ENCODE measurements at places on chromosomes 7 and 10. TPM values are rescaled to one million over a fixed set of nuclear protein-coding genes. Genes with fewer than 3 reads are reported as not detected.
A peak's percentile ranks its signal among the peaks of the same experiment; 100 is the strongest.

OR2A12 gene
- not detected for total RNA-seq

PFKP gene
- total RNA-seq: 218 TPM

VWDE gene
- 0.70 TPM for total RNA-seq

C7orf57 gene
- not detected for total RNA-seq

ZNF655 gene
- 21.2 TPM for total RNA-seq

CYP2C19 gene
- 1.0 TPM for total RNA-seq

ZNF727 gene
- not detected for total RNA-seq

- no peaks in the 10 kb centered on the region for H3K36me3 ChIP-seq
- H3K27ac ChIP-seq: peak overlapping the region; percentile 46
- peaks cover 37% of the 10 kb centered on the region for H3K4me1 ChIP-seq
- no peaks in the 10 kb centered on the region for H3K27me3 ChIP-seq
These were observed 98.3 kb downstream of the COL13A1 start for GRCh38 chr10:69899727-69900595.

DNA sequence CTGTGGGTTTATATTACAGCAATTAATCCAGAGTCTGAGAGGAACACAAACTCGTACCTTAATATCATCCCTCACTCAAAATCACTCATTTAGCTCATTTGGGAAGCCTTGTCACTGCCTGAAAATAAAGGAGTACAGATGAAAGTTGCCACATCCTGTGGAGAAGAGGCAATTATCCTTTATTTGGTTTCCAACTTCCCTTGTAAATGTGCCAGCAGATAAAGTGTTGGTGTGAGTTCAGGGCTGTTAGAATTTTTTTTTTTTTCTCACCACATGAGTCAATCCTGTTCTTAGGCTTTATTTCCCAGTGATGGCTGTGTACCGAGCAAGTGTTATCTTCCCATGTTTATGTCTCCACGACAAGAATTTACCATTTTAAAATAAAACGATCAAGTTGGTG is 99.0 kb upstream of the SMIM30 start:
- no peak overlapping the region for H3K27ac ChIP-seq
- DNase-seq: no peak
- H3K36me3 ChIP-seq: no peaks in the 10 kb centered on the region
- H3K4me3 ChIP-seq: no peak overlapping the region
- no peaks in the 10 kb centered on the region for H3K4me1 ChIP-seq

DNA sequence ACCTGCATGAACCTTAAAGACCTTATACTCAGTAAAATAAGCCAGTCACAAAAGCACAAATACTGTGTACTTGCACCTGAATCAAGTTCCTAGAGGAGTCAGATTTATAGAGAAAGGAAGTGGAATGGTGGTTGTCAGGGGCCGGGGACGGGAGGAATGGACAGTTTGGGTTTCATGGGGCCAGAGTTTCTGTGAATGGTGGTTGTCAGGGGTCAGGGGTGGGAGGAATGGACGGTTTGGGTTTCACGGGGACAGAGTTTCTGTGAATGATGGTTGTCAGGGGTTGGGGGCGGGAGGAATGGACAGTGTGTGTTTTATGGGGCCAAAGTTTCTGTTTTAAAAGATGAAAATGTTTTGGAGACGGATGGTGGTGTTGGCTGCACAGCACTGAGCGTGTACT is 260.0 kb upstream of the MKI67 start:
- H3K27ac ChIP-seq: no peak overlapping the region
- H3K4me3 ChIP-seq: no peak overlapping the region
- no peak for DNase-seq
- no peaks in the 10 kb centered on the region for H3K27me3 ChIP-seq

GRCh38 chr7:149423449-149424110 is 37.3 kb downstream of the ZNF777 start:
- no peak overlapping the region for H3K27ac ChIP-seq
- H3K4me3 ChIP-seq: no peak overlapping the region
- no peak for DNase-seq
- H3K27me3 ChIP-seq: no peaks in the 10 kb centered on the region

DNA sequence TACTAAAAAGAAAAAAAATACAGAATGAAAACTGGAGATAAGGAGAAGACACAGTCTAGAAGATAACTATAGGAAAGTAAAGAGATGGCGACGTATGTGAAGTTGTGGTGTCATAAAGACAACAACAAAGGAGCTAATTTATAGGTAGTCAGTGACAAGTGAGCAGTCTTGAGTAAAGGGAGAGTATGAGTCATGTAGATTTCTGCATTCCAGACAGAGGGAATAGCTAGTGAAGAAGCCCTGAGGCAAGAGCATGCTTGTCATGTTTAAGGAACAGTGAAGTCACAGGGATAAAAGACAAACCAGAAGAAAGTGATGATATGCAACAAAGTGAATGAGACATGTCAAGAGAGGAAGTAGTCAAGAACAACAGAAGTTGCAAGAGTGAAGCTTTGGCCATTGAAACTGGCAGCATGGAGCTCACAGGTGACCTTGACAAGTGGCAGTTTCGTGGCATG is 2.3 kb upstream of the MIOS start:
- H3K36me3 ChIP-seq: no peaks in the 10 kb centered on the region
- H3K4me1 ChIP-seq: peaks cover 34% of the 10 kb centered on the region
- no peaks in the 10 kb centered on the region for H3K27me3 ChIP-seq
- no peak overlapping the region for H3K27ac ChIP-seq
- peak; percentile 79 for DNase-seq
- H3K4me3 ChIP-seq: no peak overlapping the region

GRCh38 chr7:125316466-125316865 is 386.8 kb upstream of the POT1 start:
- H3K27me3 ChIP-seq: no peaks in the 10 kb centered on the region
- no peaks in the 10 kb centered on the region for H3K4me1 ChIP-seq
- no peaks in the 10 kb centered on the region for H3K36me3 ChIP-seq
- peak; percentile 67 for DNase-seq
- H3K4me3 ChIP-seq: no peak overlapping the region

DNA sequence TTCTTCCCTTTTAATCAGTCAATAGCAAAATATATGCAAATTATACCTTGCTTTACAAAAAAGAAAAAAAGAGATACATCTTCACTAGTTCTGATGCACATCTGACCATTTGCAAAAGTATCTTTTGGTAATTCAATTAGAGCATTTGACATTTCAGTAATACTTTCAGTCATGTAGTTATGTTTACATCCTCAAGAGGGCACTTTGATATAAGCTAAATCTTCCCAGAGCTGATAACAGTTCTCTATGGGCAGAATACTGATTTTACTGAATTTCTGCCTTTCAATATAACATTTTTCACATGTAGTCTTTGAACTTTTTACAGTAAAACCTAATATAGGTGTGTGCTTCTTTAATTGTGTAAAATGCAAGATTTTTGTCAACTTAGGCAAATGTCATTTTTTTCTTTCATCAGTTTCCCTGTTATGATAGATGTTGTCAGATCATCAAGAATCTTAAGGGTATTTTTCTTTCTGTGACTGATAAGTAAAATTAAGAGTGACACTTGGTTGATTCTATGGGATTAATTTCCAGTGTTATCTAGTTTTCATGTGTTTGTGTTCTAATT is 703.5 kb upstream of the SEMA3D start:
- H3K4me3 ChIP-seq: no peak overlapping the region
- H3K4me1 ChIP-seq: no peaks in the 10 kb centered on the region
- H3K27ac ChIP-seq: no peak overlapping the region

GRCh38 chr7:127702938-127703337 is 50.9 kb downstream of the SND1 start:
- H3K27ac ChIP-seq: no peak overlapping the region
- no peaks in the 10 kb centered on the region for H3K4me1 ChIP-seq
- H3K27me3 ChIP-seq: no peaks in the 10 kb centered on the region
- no peak for DNase-seq

GRCh38 chr10:3534433-3534832 is 250.6 kb downstream of the KLF6 start:
- peaks cover 21% of the 10 kb centered on the region for H3K4me1 ChIP-seq
- no peaks in the 10 kb centered on the region for H3K36me3 ChIP-seq
- H3K27ac ChIP-seq: no peak overlapping the region

DNA sequence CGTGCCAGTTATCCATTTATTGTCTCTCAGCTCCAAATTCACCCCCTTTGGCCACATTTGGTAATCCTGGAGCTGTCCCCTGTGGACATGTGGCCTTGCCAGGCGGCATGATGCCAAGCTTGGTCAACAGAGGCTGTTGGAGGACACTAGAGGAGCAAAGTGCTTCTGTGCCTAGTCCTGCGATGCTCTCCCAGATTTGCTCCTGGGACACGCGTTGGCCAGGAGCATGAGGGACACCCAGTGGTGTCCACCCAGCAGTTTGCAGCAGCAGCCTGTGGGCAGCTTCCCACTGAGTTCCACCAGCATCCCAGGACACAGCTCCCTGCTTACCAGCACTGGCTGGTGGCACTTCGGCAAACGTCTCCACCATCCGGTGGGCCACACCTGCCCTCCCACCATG is 55.5 kb upstream of the STEAP1B start:
- H3K4me3 ChIP-seq: no peak overlapping the region
- DNase-seq: no peak
- peaks cover 4% of the 10 kb centered on the region for H3K4me1 ChIP-seq

DNA sequence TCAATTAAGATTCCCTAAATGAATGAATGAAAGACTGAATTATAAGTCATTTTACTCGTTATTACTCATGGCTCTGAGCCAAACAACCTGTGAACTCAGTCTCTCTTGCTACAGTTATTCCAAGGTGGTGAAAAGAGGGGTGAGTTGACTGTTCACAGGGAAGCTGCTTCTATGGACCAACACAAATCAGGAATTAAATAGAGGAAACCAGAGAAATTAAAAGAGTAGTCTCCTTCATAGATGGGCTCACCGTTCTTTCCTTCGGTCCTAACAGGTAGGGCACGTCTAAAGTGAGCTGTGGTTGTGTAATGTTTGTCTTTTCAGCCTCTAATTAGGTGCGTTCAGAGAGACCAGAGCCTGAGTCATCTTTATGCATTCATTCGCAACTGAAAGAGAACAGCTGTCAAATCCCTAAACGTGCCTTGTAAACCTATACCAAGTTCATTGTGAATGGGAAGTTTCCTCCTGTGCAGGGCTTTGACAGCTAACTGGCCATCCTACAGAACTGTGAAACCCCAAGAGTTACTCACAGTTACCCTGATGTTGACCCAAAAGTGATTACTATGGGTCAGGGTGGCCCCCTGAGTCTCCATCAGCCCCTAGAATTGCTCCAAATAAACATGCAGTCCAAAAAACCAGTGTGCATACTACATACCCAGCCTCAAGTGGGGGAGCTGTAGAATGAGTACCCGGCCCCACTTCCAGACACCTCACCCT is 18.2 kb upstream of the C10orf53 start:
- H3K36me3 ChIP-seq: no peaks in the 10 kb centered on the region
- no peaks in the 10 kb centered on the region for H3K4me1 ChIP-seq
- H3K27me3 ChIP-seq: no peaks in the 10 kb centered on the region
- DNase-seq: no peak
- no peak overlapping the region for H3K4me3 ChIP-seq

DNA sequence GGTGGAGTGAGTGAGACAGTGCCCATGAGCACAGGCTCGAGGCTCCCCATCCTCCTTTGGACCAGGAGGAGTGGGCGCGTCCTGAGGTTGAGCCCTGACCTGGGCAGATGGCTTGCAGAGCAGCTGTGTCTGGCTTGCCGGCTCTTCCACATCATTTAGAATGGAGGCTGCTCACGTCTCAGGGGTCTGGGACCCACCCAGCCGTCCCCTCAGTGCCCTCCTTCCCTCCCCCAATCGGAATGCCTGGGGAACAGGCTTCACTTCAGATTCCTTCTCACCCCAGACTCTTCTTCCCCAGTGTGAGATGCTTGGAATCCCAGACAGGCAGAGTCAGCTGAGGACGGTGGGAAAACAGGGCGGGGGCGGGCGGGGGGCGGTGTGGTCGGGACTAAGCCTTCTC is 968.6 kb upstream of the ZNF722 start:
- no peaks in the 10 kb centered on the region for H3K27me3 ChIP-seq
- H3K27ac ChIP-seq: no peak overlapping the region
- no peak overlapping the region for H3K4me3 ChIP-seq
- no peaks in the 10 kb centered on the region for H3K4me1 ChIP-seq
- no peak for DNase-seq
- H3K36me3 ChIP-seq: no peaks in the 10 kb centered on the region

DNA sequence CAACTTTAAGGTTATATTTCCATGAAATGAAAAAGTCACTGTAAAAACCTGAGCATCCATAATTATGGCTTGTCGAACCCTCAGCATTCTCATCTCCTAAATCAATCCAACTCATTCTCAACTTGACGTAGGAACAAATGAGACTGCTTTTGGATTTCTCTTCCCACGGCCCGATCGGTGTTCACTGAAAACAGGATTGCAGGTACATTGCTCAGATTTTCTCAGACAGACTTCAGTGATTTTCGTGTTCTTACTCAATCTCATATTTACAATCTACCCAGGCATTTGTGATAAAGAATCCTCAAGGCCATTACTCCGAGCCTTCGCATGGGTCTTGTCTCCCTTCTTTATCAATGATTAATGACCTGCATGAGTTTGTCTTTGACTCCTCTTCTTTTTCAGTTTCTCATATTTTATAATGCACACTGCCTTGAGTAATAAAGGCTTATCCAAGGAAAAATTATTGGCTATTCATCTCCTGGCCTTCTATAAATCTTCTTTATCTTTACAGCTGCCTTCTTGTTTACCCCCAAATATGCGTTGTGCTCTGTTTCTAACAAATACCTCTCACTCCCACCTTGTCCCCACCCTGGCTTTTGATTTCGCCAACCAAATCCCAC is 90.4 kb upstream of the MYO3A start:
- no peaks in the 10 kb centered on the region for H3K27me3 ChIP-seq
- H3K36me3 ChIP-seq: no peaks in the 10 kb centered on the region
- H3K4me3 ChIP-seq: no peak overlapping the region

DNA sequence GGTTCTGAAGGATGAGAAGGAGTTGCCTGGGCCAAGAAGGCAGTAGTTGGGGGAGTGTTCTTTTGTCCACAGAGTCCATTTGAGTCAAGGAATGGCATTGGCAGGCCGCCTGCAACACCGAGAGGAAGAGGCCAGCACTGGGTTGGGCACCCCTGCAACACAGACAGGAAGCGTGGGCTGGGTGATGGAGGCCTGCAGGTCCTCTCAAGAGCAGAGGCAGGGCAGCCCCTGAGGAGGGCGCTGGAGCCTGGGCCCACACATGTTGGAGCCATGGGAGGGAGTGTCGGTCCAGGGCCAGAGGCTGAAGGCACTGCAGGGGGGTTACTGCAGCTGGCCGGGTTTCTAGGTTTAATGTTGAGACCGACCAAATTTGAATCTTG is 137.3 kb downstream of the PTPN20 start:
- H3K4me1 ChIP-seq: no peaks in the 10 kb centered on the region
- H3K27ac ChIP-seq: no peak overlapping the region
- no peaks in the 10 kb centered on the region for H3K27me3 ChIP-seq
- no peaks in the 10 kb centered on the region for H3K36me3 ChIP-seq
- no peak overlapping the region for H3K4me3 ChIP-seq
- DNase-seq: no peak

DNA sequence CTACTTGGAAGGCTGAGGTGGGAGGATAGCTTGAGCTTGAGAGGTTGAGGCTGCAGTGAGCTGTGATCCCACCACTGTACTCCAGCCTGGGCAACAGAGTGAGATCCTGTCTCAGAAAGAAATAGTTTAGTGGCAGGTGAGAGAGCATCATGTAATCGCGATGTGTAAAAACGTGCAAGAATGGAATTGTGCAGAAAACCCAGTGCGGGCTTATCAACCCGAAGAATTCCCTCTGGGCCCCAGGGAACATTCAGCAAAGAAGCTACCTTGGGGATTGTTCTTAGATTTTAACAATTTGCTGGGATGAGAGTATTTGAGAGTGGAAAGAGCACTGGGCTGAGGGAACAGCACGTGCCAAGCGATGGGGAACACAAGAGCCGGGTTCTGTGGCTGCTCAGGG is 107.4 kb upstream of the INSYN2A start:
- H3K4me1 ChIP-seq: no peaks in the 10 kb centered on the region
- H3K36me3 ChIP-seq: no peaks in the 10 kb centered on the region
- H3K27me3 ChIP-seq: no peaks in the 10 kb centered on the region

- H3K27ac ChIP-seq: no peak overlapping the region
- no peaks in the 10 kb centered on the region for H3K27me3 ChIP-seq
- no peak overlapping the region for H3K4me3 ChIP-seq
- H3K4me1 ChIP-seq: no peaks in the 10 kb centered on the region
These were observed 298.3 kb upstream of the FZD8 start for GRCh38 chr10:35940141-35941041.

Data from Caco-2 (cell line).